ENCODE measurements at places on chromosomes 13 and 19. TPM values are rescaled to one million over a fixed set of nuclear protein-coding genes. Genes with fewer than 3 reads are reported as not detected.

Gene ZNF253
- total RNA-seq, result 13.5 TPM

GRCh38 chr13:110923777-110924638 lies 9.1 kb upstream of the ANKRD10 start:
- no peak for DNase-seq

Gene GFY
- total RNA-seq, result not detected

- no peak for DNase-seq
Observed at GRCh38 chr19:40413291-40413845, at the start of gene PRX. Gene PRX, minus strand, starts transcription at chr19:40413378. Its CDS starts 5,446 bp downstream, at chr19:40407932.

- DNase-seq, result peak; percentile 85
Observed at GRCh38 chr19:47226426-47227351, 4.3 kb downstream of the BBC3 start.

Gene CEACAM20
- not detected for total RNA-seq

GRCh38 chr13:99796175-99796819 lies 175.3 kb downstream of the ZIC5 start:
- peak; percentile 52 for DNase-seq

DNA sequence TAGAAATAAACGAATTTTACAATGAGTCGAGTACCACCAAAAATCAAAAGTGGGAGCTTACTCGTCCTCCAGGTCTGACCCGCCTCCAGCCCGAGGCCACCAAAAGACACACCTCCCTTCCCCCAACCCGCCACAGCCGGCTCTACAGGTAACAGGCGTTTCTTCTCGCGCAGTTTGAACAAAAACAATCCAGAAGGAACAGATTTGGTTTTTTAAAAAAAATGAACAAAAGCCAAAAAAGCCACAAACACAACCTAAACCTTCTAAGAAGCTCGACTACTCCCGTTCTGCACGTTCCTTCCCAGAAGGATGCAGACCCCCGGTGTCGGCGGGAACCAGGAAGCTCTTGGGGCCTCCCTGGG lies 671 bp downstream of the ZDHHC20 start:
- DNase-seq, result peak; percentile 78

DNA sequence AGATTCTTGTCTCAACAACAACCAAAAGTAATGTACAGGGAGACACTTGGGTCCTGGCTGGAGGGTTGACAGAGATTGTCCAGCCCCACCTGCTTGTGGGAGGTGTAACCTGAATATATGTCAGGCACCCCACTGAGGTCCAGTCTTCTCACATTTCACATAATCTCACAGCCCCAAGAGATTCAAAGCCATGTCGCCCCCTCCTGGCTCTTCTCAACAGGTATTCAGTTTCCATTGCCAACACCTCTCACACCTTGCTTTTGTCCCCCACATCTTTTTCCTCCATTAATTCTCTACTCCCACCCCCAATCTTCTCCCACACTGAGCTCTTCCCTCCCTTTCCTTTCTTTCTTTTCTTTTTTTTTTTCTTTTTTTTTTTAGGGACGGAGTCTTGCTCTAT lies 11.2 kb downstream of the UNC13A start:
- DNase-seq, result peak; percentile 35

Gene SLITRK6
- total RNA-seq, result not detected

DNA sequence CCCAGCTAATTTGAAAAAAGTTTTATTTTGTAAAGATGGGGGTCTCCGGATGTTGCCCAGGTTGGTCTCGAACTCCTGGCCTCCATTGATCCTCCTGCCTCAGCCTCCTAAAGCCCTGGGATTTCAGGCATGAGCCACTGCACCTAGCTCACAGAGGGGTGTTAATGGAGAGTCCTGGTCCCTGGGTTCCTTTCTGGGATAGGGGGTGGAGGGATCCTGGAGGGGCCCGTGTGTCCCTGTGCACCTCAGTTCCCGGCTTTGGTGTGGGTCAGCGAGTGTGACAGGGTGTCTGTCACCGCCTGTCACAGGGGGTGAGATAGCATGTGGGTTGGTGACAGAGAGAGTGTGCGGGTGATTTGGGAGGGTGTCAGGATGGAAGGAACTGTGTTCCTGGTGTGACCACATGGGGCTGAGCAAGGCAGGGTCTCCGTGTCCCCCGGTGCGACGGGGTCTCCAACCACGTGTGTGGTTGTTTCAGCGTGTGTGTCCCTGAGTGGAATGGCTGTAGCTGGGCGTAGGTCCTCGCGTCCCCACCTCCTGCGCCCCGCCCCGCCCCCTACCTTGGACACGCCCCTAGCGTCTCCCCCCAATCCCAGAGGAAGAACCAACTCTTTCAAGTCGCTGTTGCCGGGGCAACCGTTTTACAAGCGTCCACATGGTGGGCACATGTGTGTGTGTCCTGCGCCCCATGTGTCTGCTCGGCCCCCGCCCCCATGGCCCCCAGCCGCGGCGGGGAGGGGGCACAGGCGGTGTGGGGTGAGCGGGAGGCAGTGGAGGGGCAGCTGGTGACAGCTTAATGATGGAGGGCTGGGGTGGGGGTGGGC lies 2.9 kb upstream of the NRTN start:
- peak; percentile 64 for DNase-seq

Gene ATP8B3
- 5.8 TPM for total RNA-seq

- no peak for DNase-seq
Observed at GRCh38 chr13:48542581-48543341, 9.9 kb upstream of the RCBTB2 start.

DNA sequence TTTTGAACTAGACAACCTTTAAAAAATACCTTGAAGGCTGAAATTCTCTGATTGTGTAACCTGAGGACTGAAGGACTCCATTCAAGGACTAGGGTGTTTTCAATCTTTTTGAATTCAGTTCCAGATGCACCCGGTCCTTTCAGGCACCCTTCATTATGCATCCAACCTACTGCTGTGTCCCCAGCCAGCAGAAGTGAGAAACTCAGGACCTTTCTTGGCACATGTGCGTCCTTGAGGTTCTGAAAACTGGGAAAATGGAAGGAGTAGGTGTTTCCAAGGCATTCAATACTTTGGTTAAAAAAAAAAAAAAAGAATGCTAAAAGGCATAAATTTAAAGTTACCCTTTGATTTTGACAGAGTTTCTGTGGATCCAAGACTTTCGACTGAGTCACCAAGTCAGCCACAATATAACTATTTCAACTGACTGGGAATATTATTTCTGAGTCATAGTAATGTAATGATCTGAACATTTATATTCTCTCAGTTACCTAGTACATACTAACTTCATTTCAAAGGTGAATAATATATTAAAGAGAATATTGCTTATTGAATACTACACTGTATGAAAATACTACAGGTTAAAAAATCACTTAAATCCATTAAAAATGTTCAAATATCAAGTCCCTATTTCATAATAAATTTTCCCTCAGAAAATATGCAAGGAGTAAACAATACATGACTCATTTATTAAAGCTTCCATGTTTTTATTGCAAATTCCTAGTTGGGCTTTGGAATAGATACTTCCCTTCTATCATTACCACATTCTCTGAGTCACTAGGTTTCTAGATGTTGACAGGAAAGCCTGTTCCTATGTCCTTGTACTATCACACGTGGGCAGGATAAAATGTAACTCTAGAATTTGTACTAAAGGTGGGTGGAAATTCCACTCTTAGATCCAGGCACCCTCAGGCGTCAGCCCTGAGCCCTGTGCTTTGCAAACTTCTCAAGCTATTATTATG lies 2.4 kb upstream of the ITGBL1 start:
- DNase-seq, result no peak

GRCh38 chr19:42487032-42487797 lies 41.1 kb downstream of the CEACAM1 start:
- peak; percentile 63 for DNase-seq

Gene SMIM17
- not detected for total RNA-seq

Gene ANKLE1
- 15.9 TPM for total RNA-seq

Gene ZNF581
- total RNA-seq, result 34.5 TPM

- no peak for DNase-seq
Observed at GRCh38 chr13:91058066-91058465, 289.4 kb upstream of the MIR17HG start.

DNA sequence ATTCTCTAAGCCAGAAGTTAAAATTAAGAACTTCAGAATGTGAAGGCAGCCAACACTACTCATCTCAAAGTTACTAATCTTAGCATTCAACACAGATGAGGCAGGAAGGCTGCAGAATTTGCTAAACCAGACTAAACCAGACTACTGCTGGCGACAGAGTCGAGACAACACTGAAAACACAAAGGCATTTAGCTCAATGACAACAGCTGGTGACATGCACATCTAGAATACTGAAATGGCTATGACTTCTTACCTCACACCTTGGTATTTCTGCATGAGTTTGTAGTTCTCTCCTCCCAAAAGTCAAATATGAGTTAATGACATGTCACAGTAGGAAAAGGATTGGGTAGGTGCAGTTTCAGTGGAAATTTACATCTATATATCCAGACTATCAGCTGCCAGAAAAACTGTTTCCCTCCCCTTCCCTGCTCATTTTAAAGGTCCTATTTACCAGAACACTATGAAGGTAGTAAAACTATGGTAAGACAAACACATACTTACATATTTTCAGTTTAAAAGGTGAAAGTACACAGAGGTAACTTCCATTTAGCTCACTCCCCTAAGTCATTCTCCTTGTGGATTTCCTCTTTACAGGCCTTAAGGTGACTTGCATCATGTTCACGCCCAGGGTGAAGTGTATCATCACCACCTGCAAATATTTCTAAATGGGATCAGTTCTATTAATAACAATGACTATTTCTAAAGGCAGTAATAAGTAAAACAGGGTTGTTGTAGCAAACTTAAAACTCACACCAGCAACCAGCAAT lies 21.4 kb downstream of the FOXO1 start:
- DNase-seq, result peak; percentile 35

- no peak for DNase-seq
Observed at GRCh38 chr13:69044629-69045028, 1063.0 kb upstream of the ATXN8OS start.

DNA sequence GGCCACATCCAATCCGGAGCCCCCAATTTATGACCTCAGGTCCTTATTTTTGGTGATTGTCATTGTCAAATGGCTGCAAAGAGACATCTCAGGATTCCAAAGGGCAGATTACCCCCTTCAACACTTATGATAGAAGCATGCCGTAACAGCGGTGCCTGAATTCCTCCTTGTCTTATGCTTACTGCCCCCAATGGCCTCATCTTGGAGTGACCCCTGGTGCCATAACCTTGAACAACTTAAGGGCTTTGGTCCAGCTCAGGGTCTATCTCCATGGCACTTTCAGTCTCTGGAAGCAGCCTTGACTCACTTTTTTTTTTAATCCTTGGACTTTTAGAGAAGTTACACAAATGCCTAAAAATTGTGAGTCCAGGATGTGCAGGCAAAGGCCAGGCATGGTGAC lies 171.6 kb upstream of the ZNF507 start:
- DNase-seq, result no peak

DNA sequence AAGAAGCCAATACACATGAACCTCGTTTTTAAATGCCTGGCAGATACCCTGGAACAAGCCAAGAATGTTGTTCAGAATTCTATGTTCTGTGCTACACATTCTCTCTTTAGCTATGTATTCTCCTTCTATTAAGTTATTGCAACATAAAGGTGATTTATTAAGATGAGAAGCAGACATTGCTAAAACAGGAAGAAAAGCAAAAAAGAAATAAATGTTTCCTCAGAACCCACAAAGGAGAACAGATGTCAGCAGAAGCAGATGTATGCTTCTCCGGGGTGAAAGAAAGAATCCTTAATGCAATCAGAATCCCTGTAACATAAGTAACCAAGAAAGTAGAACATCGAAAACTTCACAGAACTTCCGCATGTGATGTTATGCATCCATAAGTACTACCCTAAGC lies 302.9 kb downstream of the DCT start:
- DNase-seq, result no peak

DNA sequence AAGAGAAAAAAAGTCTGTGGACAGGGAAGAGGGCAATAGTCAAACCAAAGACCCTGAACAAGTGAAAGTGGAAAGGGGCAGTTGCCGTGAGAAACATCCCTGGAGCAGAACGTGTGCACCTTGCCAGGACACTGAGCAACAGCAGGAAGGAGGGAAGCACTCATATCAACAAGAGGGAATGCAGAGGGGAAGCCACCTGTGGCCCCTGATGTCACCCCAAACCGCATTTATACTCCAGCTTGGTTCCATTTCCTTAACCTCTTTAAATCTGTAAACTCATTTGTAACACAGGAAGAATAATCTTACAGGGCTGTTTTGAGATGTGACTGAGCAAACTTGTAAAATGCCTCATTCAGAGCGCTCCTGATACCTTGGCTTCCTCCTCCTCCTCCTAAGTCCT lies 698.8 kb downstream of the DIAPH3 start:
- no peak for DNase-seq

DNA sequence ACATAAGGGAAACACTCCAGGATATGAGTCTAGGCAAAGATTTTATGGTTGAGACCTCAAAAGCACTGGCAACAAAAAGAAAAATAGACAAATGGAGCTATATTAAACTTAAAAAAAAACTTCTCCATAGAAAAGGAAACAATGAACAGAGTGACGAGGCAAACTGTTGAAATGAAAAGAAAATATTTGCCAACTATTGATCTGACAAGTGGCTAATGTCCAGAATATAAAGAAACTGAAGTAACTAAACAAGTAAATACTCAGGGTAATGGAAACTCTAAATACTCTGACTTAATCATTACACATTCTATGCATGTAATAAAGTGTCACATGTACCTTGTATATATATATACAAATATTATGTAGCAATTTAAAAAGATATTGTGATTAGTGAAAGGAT lies 562.5 kb downstream of the GPC5 start:
- no peak for DNase-seq

GRCh38 chr13:77863144-77863543 lies 55.5 kb downstream of the EDNRB start:
- DNase-seq, result no peak

Gene PLIN5
- 0.27 TPM for total RNA-seq

GRCh38 chr13:26719356-26719945 lies 41.1 kb downstream of the GPR12 start:
- no peak for DNase-seq

Gene PRMT1
- total RNA-seq, result 419 TPM

- DNase-seq, result no peak
Observed at GRCh38 chr13:51229731-51230130, 7.5 kb downstream of the FAM124A start.

Gene FXYD3
- total RNA-seq, result not detected

GRCh38 chr13:112721198-112722104 lies 31.6 kb downstream of the ATP11A start:
- DNase-seq, result no peak

Gene ARHGAP35
- total RNA-seq, result 15.0 TPM

Gene ZNF615
- total RNA-seq, result 9.0 TPM

DNA sequence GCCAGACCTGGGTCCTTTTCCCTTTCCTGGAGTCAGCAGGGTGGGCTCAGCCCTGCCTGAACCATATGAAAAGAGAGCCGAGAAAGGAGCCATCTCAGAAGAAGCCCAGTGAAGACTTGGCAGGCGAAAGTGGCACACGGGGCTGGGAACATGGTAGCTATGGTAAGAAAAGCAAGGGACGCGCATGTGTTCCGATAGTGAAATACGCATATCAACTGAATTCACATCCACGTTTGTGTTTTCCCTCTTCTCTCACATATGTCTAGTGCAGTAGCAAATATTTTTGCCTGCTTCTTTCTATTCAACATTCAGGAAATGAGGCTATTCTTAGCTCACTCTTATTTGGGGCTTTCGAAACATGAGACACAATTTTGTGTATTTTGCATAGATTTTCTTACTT lies 54.1 kb upstream of the PEG3 start:
- DNase-seq, result no peak

Gene TEX29
- total RNA-seq, result 0.67 TPM

Gene UPK1A
- total RNA-seq, result 1.8 TPM

Gene OR7C1
- not detected for total RNA-seq

Gene TMEM272
- 0.32 TPM for total RNA-seq

Gene IGFL3
- not detected for total RNA-seq

Gene CRX
- not detected for total RNA-seq

GRCh38 chr19:12244370-12244769 lies 50.3 kb downstream of the ZNF44 start:
- DNase-seq, result no peak

GRCh38 chr19:35509018-35509652 lies 4.3 kb downstream of the DMKN start:
- DNase-seq, result peak; percentile 68

Gene TLE6
- 3.5 TPM for total RNA-seq

Data from activated CD8-positive, alpha-beta T cell treated with anti-CD3 and anti-CD28 coated beads for 36 hours (primary cell).